Activated T-cell treated with anti-CD3 and anti-CD28 coated beads, Interleukin-2, amount 50 U/mL, for 24 hours (primary cell): ENCODE measurements at places on chromosomes 16 and 17.

DNA sequence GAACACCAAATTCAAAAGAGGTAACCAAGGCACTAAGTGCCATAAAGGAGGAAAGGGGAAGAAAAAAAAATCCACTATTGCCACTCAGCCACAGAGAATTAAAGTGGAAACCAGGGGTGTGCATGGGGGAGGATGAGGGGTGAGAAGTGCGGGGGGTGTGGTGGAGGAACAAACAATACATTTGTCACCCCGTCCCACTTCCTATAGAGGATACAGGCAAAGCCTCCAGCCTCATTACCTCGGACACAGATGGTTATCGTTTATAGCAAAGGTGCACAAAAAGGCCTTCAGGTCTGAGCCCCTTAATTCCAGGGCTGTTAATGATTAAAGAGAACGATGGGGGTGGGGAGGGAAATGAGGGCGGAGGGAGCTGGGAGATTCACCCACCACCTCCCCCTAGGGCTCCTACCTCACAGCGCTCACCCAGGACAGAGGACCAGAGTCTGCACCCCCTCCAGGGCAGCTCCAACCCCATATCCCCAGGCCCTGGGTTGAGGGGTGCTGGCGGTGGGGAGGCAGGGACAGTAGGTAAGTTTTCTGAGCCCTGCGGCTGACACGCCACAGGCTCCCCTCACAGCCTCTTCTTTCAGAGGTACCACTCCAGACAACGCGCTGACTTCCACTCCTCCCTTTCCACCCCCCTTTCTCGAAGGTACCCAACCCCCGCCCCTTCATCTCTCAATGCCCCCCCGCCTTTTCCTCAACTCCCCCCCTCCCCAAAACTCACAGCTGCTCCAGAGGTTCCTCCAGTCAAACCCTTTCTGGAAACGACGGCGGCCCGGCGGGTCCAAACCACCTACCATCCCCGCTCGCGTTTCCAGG lies 470 bp downstream of the DCUN1D3 start:
- DNase-seq: no peak

DNA sequence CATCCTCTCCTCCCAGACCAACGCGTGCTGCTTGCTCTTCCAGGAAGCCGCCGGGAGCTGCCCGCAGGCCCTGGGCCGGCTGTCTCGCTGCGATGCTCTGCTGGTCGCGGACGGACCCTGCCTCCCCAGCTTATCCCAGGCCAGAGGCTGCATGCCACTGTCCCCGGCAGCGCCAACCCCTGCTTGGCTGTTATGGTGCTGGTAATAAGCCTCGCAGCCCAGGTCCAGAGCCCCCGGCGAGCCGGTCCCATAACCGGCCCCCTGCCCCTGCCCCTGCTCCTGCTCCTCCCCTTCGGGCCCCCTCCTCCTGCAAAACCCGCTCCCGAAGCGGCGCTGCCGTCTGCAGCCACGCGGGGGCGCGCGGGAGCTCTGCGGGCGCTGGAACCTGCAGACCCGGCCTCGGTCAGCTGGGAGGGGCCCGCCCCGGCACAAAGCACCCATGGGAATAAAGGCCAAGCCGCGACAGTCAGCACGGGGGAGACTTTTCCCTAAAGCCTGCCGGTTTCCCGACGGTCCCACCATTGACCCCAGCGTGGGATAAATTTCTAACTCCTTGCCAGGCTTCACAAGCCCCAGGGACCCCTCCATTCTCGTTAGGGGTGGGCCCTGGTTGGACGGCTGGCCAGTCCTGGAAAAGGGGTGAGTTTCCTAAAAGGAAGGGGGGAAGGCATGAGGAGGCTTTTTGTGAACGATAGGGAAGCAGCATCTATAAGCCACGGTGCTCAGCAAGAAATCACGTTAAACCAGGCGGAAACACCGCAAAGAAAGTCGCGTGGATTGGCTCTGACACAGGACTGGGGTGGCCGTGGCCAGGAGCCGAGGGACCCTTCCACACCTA lies 11.2 kb downstream of the ENPP7 start:
- peak; percentile 85 for DNase-seq

- no peak for DNase-seq
Observed at GRCh38 chr16:84532291-84532724, 27.8 kb upstream of the MEAK7 start.

DNA sequence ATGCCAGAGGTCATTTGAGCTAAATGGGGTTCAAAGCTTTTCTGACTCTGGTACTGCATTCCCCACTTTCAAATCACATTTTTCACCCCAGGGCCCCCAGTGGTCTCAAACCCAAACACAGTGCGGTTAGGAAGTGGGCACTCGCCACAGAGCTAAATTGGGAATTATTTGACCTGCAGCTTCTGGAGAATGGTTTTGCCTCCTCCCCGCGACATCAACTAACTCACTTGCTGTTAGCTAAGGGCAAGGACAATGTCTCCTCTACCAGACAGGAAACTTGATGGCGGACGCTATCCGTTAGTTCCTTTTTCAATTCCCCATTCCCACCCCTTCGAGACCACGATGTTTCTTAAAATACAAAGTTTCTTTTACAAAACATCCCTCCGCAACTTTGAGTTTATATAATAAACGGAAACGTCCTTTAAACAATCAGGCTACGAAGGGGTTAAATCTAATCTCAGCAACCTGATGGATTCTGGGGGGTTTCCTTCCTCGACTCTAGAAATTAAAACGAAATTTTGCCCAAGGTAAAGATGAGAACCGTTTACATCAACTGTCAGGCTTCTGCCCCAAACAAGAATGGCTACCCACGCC lies 500 bp upstream of the KAT7 start:
- peak; percentile 52 for DNase-seq

DNA sequence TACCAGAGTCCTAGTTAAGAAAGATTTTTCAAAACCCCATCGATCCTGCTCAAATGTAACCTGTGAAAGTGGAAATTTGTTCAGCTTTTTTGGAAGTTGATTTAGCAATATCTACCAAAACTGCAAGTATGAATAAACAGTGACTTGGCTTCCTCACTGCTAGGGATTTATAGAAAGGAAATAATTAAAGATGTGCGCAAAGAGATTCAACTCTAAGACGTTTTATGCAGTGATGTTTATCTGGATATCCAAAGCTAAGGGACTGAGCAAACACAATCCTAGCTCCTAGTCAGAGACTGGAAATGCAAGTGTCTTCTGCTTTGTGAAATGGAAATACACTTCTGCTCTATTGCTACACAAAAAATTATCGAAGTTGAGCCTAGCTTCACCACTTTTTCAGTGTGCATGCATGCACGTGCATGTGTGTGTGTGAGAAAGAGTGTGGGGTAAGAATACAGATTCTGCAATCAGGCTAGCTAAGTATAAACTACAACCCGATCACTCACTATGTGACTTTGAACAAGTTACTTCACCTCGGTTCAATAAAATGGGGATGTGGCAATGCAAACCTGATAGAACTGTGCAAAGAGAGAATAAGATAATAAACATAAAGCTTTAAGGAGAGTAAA lies 52.1 kb upstream of the FOXF1 start:
- no peak for DNase-seq

DNA sequence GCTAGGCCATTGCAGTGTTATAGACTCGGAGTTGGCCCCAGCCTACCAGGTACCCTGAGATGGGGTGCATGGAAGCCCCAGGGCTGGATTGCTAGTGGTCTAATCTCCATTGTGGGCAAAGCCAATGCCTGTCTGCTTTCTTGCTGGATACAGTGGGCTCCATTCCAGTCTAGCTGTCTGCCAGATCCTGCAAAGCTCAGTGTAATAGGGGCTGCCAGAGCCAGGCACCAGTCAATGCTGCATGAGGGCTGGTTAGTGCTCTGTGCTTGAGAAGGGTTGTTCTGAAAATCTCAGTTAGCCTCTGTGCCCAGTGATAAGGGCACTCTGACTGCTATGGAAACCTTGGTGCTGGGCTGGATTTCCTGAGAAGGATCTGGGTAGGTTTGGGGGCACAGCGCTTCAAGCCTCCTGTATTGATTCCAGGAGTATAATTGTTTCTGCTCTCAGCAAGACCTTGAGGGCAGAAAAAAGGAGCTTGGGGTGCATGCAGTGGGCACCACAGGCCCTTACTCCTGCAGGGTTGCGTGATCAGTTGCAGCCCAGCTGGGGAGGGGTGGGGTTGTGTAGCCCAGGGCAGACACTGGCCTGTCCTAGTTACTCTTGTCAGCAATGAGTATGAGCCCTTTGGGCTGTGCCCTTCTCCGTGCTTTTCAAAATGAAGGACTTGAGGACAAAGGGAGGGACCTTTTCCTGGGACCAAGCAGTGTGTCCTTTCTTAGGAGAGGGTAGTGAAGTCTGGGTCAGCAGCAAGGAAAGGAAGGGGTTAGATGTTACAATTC lies 19.0 kb downstream of the SMPD3 start:
- DNase-seq: no peak
